Kidney (tissue), 22 donors: ENCODE measurements at places on chromosomes 6 and 20. TPM values are rescaled to one million over a fixed set of nuclear protein-coding genes. Genes with fewer than 3 reads are reported as not detected.

DNA sequence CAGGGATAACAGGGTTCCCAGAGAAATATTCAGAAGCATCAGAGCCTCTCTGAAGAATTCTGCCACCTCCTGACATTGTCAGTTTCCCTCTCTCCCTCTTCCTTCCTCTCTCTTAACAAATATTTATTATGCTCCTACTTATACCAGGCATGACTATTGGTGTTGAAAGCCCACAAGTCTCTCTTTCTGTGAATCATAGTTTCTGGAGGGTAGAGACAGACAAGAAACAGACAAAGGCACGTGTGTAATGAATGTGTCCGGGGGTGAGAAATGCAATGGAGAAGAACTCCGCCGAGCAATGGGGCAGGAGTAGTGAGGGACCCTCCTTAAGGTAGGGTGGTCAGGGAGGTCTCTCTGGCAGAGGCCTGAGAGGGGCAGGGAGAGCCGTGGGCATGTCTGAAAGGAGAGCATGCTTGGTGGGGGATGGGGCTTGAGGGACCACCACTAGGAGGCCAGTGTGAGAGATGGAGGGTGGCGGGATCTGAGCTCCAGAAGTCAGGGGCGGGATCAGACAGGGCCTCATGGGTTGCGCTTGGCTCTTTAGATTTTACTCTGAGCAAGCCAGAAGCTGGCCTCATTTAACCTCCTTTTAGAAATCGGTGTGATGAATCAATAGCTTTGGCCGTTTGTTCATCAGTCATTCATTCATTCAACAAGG, 57.3 kb downstream of the EYA2 start:
- H3K27me3 ChIP-seq: no peaks in the 10 kb centered on the region
- H3K4me3 ChIP-seq: no peak overlapping the region
- no peak for DNase-seq
- H3K27ac ChIP-seq: no peak overlapping the region
- H3K4me1 ChIP-seq: no peaks in the 10 kb centered on the region

DNA sequence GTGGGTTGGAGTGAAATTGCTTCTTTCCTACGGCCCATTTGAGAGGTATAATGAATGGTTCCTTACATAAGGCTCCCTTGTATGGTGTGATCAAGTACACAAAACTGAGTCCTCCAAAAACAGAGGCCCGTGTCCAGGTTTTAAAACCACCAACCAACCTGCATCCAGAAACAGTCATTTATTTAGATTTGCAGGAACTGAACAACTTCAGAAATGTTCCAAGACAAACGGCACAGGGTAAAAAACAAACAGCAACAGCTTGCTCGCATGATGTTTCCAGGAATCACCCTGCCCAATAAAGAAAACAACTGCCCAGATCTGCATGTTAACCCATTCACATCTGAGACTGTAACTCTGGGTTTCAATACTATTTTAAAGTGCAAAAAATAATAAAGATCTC, 40.2 kb upstream of the TRAM2 start:
- no peaks in the 10 kb centered on the region for H3K27me3 ChIP-seq
- H3K4me3 ChIP-seq: no peak overlapping the region
- no peaks in the 10 kb centered on the region for H3K36me3 ChIP-seq
- H3K4me1 ChIP-seq: no peaks in the 10 kb centered on the region
- no peak for DNase-seq

Gene ESF1
- 12.6 TPM for total RNA-seq

Gene TNF
- total RNA-seq: 5.4 TPM

DNA sequence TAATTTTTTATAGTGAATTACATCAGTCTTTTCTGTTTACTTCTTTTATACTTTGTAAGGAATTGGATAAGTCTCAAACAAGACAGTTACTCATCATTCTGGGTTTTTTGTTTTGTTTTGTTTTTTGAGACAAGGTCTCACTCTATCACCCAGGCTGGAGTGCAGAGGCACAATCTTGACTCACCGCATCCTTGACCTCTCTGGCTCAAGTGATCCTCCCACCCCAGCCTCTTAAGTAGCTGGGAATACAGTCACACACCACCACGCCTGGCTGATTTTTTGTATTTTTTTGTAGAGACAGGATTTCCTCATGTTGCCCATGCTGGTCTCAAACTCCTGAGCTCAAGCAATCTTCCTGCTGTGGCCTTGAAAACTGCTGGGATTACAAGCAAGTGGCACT, 524.3 kb downstream of the EYS start:
- DNase-seq: no peak
- H3K36me3 ChIP-seq: no peaks in the 10 kb centered on the region
- no peak overlapping the region for H3K27ac ChIP-seq
- H3K27me3 ChIP-seq: no peaks in the 10 kb centered on the region
- no peaks in the 10 kb centered on the region for H3K4me1 ChIP-seq

Gene RUNX2
- total RNA-seq: 4.7 TPM

DNA sequence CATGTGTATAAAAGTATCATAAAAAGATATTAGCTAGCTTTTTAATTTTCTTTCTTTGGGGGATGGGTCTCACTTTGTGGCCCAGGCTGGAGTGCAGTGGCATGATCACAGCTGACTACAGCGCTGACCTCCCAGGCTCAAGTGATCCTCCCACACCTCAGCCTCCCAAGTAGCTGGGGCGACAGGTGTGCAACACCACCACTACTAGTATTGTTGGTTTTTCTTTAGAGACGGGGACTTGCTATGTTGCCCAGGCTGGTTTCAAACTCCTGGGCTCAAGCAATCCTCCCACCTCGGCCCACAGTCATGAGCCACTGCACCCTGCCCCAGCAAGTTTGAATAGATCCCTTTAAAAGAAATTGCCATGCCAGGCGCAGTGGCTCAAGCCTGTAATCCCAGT, 6.5 kb downstream of the TCFL5 start:
- H3K4me1 ChIP-seq: peaks cover 4% of the 10 kb centered on the region
- no peak for DNase-seq

DNA sequence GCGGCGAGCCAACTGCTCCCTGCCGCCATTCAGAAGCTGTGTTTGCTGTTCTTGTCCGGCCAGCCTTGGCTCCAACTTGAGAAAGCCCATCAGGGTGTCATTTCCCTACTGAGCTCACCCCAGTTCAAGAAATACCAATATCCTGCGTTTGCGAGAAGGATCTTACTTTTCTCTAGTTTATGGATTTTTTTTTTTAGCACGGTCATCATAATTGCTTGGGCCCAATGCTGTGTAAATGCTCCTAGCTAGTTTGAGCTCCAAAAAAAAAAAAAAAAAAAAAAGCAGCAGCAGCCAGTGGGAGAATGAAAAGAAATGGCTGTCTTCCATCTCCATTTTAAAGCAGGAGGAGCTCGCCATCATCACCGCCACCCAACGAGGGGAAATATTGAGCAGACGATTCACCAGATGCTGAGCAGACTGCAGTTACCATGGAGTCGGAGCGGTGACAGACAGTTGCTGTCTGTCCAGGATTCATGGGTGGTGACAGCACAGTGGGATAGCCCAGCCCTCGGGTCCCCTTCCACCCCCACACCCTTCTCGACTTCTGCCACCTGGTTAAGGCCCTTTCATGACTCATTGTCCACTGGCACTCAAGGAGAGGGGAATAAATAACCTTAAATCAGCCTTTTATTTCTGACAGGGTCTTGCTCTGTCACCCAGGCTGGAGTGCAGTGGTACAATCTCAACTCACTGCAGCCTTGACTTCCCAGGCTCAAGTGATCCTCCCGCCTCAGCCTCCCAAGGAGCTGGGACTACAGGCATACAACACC, 132.4 kb upstream of the SNX9 start:
- no peak overlapping the region for H3K27ac ChIP-seq
- no peaks in the 10 kb centered on the region for H3K36me3 ChIP-seq
- no peak for DNase-seq

GRCh38 chr20:49567421-49568277, at the start of gene PTGIS:
Gene PTGIS (minus strand): TSS chr20:49568137. CDS start chr20:49568116, 21 bp downstream.
- DNase-seq: peak; percentile 55
- peaks cover 3% of the 10 kb centered on the region for H3K4me1 ChIP-seq
- peak within 1 kb of the TSS; percentile 43 for H3K27ac ChIP-seq
- no peaks in the 10 kb centered on the region for H3K36me3 ChIP-seq

DNA sequence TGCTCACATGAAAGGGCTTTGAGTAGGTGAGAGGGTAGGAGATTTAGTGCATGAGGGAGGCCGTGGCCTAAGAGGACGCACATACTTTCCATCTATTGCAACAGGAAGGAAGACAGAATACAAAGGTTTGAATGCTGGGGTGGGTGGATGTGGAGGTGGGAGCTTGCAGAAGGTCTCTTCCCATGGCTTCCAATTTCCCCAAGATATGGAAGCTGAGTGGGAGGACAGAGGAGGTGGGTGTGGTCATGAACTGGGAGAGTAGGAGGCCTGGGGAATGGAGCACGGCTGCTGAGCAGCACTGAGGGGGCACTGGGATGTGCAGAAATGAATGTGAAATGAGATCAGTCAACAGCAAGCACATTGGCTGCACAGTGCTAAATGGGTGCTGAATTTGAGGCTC, 70.3 kb downstream of the SCML4 start:
- no peak overlapping the region for H3K27ac ChIP-seq
- no peak overlapping the region for H3K4me3 ChIP-seq
- H3K27me3 ChIP-seq: no peaks in the 10 kb centered on the region
- H3K36me3 ChIP-seq: no peaks in the 10 kb centered on the region

- H3K27me3 ChIP-seq: no peaks in the 10 kb centered on the region
- no peak overlapping the region for H3K4me3 ChIP-seq
- H3K36me3 ChIP-seq: no peaks in the 10 kb centered on the region
These were observed 7.0 kb upstream of the DSE start for GRCh38 chr6:116363759-116364158.

DNA sequence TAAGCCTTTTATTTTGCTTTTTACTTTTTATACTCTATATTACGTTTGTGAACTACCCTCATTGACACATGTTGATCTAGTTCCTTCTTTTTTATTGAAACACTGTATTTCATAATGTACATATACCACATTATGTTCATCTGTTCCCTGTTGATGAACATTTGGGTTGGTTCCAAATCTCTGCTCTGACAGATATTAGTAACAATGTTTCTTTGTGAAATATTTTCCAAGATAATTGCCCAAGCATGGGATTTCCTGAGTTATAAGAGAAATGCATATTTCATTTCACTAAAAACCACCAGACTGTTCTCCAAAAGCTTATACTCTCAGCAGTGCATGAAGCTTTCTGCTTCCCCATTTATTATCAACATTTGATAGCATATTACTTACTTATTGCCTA, 44.2 kb upstream of the TNFRSF21 start:
- H3K27me3 ChIP-seq: no peaks in the 10 kb centered on the region
- no peaks in the 10 kb centered on the region for H3K36me3 ChIP-seq
- H3K4me1 ChIP-seq: no peaks in the 10 kb centered on the region
- no peak overlapping the region for H3K4me3 ChIP-seq
- no peak for DNase-seq

DNA sequence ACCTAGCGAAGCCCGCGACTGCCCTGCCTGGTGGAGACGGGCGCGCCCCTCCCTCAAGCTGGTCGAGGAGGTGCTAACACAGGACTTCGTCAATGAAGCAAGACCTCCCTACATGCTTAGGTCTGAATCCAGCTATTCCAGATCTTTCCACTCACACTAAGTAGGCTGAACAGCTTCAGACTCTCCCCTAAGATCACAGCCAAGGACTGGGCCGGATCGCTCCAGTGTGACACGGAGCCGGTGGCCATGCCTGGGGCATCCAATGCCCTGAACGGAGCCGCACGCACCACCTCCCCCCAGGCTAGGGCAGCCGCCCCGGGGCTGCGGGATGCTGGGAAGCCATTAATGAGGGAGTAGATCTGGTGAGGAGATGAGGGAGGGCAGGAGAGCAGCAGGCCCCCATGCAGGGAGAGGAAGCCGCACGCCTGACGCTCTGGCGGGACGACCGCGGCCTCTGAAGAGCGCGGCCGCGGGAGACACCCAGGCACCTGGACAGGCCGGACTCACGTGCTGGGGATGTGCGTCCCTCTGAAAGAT, 200.0 kb downstream of the WDR27 start:
- no peak overlapping the region for H3K4me3 ChIP-seq
- DNase-seq: no peak
- H3K4me1 ChIP-seq: no peaks in the 10 kb centered on the region
- H3K36me3 ChIP-seq: no peaks in the 10 kb centered on the region
- H3K27me3 ChIP-seq: no peaks in the 10 kb centered on the region
